NB4 (cell line): ENCODE measurements at places on chromosomes 16 and 17.

DNA sequence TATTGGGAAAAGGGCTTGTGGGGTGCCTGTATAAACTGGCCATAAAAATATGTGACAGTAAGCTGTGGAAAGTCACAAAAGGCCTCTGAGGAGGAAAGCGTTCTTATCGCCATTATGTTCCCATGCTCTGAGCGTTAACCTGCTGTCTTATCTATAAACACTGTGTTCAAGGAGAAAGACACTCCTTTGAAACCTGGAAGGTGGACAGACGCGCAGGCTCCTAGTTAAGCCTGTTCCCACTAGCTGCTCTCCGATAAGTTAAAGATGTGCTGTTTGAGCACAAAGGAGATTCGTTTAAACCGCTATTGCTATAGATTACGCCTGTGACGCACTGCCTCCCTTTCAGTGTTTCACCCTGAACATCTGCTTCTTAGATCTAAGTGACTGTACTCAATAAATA, 5.2 kb downstream of the ALOX12B start:
- DNase-seq: no peak

DNA sequence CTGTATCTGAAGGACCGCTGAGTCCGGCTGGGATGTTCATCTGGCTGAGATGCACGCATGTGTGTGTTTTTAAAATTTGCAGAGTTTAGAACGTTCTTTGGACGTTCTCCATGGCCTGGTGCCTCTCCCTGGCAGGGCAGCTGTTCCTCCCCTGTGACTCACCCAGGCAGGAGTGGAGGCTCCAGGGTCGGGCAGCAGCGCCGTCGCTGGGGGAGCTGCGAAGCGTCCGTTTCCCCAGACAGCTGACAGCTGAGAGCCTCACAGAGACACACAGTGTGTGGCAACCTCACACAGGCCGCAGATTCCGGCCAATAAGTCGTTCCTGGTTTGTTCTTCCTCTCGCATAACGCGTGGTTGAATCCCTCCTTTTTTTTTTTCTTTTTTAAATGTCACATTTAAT, 80.6 kb downstream of the OR1D5 start:
- peak; percentile 92 for DNase-seq

- DNase-seq: peak; percentile 30
Measured at GRCh38 chr16:3490911-3491629, 4.2 kb downstream of the C16orf90 start.

- DNase-seq: no peak
Measured at GRCh38 chr16:2663553-2664546, 18.5 kb upstream of the KCTD5 start.

DNA sequence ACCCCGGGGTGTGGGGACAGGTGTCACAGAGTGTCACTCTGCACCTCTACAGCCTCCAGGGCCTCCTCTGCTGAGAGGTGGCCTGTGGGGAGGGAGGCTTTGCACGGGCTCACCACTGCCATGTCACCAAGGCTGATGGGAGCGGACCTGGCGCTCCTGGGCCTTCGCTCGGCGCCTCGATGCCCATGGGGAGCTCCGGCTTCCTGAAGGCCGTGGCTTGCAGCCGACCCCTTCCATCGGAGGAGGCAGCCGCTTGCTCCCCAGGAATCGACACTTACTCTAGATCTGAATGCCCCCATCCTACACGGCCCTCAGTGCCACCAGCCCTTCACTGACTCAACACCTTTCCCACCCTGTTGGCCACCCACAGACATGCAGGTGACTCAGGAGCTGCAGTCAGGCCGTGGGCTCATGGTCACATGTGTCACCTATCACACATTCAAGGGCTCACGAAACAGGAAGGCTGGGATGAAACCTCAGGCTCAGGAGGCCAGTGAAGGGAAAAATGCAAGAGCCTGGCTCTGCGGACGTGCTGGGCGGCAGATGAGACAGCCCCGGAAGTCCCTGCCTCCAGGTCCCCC, 11.9 kb downstream of the LGALS3BP start:
- no peak for DNase-seq

GRCh38 chr16:1859650-1860049, 12.3 kb downstream of the MEIOB start:
- no peak for DNase-seq

- DNase-seq: peak; percentile 65
Measured at GRCh38 chr16:24253192-24253591, 2.9 kb upstream of the CACNG3 start.

- DNase-seq: no peak
Measured at GRCh38 chr17:40076591-40076990, 13.8 kb downstream of the THRA start.

DNA sequence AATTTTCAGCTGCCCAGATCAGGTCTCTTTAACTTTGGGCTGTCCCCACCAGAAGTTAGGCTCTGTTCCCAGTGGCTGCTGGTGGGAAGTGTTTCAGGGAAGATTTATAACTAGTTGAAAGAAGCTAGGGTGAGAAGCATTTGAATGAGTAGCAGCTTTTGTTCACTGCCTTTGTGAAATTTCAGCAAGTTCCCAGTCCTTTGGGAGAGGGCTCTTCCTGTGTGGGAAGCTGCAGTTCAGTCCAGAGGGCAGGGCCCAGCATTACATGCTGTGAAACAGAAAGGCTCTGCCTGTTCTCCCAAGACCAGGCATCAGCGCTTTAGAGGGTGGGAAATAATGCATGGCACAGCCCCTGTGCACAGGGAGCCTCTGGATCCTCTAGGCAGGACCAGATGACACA, 17.8 kb downstream of the PROCA1 start:
- DNase-seq: no peak

DNA sequence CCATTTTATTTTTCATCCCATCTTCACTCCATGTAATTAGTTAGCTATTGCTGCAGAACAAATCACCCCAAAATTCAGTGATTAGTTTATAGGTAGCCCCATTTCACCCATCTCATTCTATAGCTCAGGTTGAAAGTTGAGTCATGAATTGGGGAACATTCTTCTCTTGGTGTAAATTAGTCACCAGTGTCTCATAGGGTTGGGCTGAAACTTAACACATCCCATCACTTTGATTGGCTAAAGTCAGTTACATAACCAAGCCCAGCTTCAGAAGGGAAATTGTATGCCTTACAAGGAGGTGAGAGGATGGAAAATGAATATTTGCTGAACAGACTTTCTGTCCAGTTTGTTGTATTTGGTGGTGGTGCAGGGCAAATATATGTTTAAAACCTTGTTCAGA, 477.5 kb downstream of the WWOX start:
- peak; percentile 36 for DNase-seq
